T-helper 9 cell (primary cell): ENCODE measurements at places on chromosomes 4 and X.

DNA sequence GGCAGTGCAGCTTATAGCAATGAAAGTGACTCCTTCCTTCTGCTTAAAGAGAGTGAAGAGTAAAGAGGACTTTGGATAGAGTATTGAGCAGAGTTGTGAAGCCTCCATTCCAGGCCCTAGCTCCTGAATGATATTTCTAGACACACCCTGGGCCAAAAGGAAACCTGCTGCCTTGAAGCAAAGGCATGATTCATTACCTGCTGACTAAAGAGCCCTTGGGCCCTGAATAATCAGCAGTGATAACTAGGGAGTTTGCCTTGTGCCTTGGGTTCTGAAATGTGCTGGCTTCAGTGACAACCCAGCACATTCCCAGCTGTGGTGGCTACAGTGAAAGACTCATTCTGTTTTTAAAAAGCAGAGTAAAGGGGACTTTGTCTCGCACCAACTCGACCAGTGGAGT lies 49.2 kb downstream of the STPG2 start:
- DNase-seq: no peak

DNA sequence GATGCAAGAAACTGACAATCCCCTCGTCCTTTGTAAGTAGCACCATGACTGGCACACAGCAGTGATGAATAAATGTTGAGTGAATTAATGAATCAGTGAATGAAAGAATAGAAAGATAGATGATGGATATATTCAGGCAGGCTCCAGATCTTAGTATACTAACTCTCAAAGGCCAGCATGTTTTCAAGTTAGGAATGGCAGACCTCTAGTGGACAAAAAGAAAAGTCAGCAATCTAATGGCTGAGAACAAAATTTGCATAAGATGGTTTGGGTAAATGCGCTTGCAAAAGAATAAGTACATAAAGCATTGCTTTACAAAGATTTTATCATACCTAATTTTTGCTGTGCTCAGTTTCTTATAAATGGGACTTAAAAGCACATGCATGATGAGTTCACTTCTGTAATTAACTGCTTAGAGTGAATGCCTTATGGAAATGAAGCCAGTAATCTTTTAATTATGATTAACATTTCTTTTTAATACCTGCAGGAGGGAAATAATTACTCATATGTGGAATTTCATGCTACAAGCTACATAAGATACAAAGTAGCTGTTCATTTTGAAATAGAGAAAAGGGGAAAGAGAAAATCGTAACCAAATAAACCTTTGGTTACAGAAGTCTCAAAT lies 126.9 kb upstream of the GPRIN3 start:
- DNase-seq: no peak

DNA sequence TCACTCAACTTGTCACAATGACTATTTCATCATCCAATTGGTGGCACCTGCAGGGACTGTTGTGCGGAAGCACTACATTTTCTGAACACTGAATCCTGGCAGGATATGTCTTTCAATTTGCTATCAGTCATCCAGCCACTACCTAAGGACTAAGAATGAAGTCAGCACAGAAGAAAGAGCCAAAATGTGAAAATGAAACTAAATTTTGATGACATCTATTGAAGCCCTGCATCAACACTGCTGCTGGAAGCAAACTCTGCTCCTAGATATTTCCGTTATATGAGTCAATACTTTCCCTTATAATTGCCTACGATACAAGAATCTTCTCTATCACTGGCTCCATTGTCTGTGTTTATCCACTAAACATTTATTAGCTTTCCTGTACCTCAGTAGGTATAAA lies 917.9 kb downstream of the RAPGEF2 start:
- DNase-seq: no peak

GRCh38 chr4:5805270-5805669 lies 87.6 kb downstream of the CRMP1 start:
- DNase-seq: no peak

DNA sequence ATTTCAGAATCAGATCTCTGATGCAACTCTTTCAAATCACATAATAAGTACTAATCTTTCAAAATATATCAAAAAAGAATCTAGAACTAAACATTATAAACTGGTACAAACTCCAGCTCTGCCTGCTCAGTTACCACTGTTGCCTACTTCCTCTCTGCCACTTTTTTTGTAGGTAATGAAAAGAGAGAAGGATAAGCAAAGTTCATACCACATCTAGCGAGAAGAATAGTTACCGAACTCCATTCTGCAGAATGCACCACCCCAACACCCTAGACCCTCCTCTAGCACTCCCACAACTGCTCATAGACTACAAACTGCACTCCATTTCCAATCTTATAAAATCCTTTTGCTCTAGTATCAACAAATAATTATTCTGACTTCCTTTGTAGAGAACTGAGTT lies 19.7 kb upstream of the LRBA start:
- no peak for DNase-seq

- DNase-seq: no peak
Measured at GRCh38 chr4:186205156-186205555, 13.8 kb downstream of the CYP4V2 start.

GRCh38 chrX:107654872-107655761 lies 26.8 kb downstream of the PRPS1 start:
- peak; percentile 71 for DNase-seq

DNA sequence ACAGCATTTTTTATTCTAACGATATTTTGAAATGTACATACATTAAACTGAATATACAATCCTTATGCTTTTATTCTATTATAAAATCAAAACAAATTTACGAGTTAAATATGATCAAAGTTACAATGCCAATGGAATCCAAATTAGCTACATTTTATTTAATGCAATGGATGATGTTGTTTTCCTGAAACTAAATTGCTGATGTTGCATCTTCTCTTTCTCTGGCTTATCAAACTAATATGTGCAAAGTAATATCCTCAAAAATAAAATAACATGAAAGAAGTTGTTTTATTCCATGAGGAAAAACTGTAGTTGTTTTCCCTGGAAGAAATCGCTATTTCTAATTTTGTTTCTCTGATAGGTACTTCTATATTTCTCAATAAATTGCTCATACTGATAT lies 106.8 kb downstream of the ASB9 start:
- no peak for DNase-seq

DNA sequence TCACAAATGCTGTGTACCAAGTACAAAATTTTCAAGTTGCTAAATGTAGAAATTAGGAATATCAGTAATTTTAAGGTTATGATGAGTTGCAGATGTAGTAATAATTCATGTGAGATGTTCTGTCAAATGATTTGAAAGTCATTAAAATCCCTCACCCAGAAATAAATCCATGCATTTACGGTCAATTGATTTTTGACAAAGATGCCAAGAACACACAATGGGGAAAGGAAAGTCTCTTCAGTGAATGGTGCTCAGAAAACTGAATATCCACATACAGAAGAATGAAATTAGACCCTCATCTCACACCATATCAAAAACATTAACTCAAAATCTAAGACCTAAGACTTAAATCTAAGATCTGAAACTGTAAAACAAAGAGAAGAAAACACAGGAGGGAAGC lies 12.9 kb upstream of the BMPR1B start:
- no peak for DNase-seq

- DNase-seq: no peak
Measured at GRCh38 chr4:796206-796605, 29.7 kb downstream of the CPLX1 start.

DNA sequence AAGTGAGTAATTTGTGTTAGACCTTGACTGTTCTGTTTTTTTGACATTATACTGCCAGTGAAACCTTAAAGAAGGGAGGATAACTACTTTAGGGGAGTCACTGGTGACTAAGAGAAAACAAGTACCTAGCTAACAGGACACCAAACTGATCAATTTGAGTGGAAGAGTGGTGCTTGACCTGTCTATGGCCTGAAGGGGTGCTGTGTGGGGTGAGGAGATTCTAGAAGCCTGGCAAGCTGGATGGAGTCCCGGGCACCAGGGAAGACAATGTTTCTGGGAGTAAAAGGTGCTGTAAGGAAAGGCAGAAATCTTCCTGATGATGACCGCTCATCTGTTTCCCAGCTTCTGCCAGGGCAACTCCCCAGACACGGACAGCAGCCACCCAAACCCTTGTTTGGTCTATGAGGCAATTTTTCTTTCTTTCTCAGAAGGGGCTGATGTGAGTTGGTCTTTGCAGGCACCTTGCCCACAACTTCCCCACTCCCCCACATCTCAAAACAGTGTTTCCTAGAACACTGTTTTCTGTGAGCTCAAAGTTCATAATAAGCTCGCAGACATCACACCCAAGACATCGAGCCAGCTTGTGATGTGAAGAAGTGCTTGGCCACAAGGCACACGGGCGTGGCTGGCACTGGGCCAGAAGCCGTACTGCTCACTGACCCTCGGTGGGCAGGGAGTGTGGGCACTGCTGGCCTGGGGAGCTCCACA lies 4.6 kb downstream of the TXK start:
- DNase-seq: no peak

GRCh38 chr4:26804451-26804850 lies 56.2 kb upstream of the STIM2 start:
- no peak for DNase-seq

DNA sequence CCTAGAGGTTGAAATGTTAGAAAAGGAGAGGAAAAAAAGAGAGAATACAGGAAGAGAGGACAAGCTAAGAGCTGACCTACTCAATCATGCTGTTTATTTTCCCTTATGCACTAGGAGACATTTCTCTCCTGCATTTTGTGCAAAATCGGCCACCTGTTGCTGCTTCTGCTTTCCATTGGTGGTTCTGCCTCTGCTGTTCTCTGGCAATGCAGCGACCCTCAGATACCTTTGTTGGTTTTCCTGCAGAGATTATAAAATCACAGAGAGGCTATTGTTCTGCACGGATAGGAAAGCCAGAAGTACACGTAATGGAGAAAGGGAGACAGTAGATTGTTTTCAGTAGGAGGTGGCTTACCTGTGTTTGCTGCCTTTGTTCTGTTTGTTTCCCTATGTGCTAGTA lies 108.9 kb downstream of the UNC5C start:
- DNase-seq: no peak

GRCh38 chrX:154505734-154506133 lies 10.3 kb downstream of the FAM3A start:
- no peak for DNase-seq

GRCh38 chrX:8743126-8743732 lies 11.3 kb upstream of the ANOS1 start:
- DNase-seq: peak; percentile 69

- DNase-seq: no peak
Measured at GRCh38 chr4:24489870-24490269, 94.5 kb downstream of the DHX15 start.

DNA sequence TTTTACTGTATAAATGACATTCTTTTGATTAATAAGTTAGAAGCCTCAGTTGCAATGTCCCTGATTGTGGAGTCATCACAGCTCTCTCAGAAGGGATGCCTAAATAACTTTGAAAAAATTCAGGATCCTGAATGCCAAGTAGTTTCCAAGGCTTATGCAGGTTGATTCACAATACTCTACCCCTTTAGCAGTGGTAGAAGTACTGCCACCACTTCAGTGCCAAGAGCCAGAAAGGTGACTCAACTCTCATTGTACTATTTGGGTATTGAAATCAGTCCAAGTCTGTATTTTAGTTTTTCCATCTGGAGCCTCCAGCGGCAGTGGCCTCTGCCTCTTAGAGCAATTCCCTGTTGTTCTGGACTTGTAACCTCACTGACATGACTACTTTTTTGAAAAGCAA lies 320.1 kb upstream of the NDST4 start:
- DNase-seq: no peak

GRCh38 chrX:26409636-26410035 lies 193.7 kb downstream of the MAGEB5 start:
- no peak for DNase-seq

DNA sequence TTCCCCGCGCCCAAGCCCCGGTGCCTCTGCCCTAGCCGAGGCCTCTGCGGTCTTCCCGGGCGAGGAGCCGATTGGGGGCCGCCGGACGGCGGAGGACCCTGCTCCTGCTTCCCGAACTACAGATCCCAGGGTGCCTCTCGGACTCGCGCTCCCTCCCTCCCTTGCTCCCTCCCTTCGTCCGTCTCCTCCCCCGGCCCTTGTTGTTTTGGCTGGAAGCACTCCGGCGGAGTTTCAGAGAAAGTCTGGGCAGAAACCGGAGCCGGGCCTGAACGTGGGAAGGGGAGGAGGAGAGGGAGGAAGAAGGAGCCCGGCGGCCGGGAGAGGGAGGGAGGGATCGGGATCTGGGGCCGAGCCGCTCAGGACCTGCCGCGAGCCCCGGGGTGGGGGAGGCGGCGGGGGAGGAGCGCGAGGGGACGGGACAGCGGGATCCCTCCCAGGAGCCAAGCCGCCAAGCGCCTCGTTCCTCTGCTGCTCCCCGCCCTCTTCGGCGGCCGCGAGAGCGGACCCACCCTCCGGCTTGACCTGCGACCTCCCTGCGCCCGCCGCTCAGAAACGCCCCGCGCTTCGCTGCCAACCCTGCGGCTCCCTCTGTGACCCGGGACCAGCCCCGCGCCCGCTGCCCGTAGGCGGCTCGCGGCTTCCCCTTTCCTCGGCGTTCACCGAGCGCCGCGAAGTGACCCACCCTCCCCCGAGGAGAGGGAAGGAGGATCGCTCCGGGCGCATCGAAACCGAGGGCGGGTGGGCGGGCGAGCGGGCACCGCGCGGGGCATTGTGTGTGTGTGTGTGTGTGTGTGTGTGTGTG lies 496 bp upstream of the GAB1 start:
- DNase-seq: no peak

DNA sequence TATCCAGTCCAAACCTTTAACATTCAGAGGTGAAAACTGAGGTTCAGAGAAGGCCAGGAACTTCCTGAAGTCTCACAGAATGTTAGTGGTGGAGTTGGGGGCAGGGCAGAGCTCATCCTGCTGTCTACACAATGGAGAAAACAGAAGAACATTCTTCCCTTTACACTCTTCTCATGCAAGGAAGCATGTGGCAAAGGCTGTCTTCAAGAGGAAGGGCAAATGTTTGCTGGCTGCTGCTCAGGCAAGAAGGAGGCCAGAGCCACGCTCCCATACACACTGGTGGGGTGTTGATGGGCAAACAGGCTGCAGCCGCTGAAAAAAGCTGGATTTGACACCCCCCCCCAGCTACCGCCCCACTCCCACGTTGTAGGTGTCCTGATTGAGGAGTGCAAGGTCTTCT lies 32.5 kb downstream of the HMGB3 start:
- DNase-seq: no peak

- DNase-seq: no peak
Measured at GRCh38 chr4:48138936-48139335, 4.9 kb upstream of the TXK start.

DNA sequence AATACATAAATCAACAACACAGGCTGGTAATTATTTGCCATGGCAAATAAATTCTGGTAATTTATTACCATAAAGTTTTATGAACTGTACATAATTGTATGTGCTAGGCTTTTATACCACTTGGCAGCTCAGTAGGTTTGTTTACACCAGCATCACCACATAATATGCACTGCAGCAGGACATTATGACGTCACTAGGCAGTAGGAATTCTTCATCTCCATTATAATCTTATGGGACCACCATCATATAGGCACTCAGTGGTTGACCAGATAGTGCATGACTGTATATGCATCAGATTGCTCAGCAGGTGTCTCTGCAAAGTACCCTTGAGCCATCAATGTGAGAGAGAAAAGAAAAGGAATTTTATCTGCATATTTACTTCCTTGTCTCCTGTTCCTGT lies 295.4 kb downstream of the CFAP47 start:
- DNase-seq: no peak

DNA sequence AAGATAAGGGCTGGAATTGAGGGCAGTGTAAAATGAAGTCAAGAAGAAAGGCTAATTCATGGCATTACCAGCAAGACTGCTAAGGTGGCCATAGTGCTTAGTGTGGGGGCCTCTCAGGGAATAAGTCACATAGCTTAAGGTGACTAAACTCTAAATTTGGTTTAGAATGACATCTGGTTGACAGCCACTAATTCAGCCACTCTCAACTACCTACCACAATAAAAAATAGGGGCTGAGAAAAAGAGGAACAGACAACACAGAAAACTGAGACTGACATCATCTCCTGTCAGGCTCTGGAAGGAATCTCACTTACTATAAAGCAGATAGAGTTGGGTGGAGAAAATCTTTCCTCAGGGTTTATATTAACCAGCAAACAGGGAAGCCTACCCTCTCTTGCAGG lies 96.9 kb downstream of the CHRDL1 start:
- no peak for DNase-seq
